Stimulated activated naive B cell treated with anti-CD40 and anti-IgM and Interleukin-4, amounts not matched to agents 10 μg/mL and 1 μg/mL and 100 μg/mL, for 72 hours (primary cell): ENCODE measurements at places on chromosomes 12 and 14.

DNA sequence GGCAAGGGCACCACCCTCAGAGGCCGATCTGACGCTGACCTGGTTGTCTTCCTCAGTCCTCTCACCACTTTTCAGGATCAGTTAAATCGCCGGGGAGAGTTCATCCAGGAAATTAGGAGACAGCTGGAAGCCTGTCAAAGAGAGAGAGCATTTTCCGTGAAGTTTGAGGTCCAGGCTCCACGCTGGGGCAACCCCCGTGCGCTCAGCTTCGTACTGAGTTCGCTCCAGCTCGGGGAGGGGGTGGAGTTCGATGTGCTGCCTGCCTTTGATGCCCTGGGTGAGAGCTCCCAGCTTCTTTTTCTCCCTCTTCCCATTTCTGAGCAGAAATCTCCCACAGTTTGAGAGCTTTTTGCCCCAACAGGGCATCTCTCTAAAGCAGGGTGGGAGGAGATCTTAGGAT is 1.8 kb downstream of the OAS1 start:
- no peak for DNase-seq

- no peak for DNase-seq
Measured at GRCh38 chr12:105978276-105978675, 160.5 kb downstream of the NUAK1 start.

- no peak for DNase-seq
Measured at GRCh38 chr12:80716696-80717469, at the start of gene MYF5. TSS of gene MYF5 (plus strand) at chr12:80716912. CDS start at chr12:80717064, 152 bp downstream.

- DNase-seq, result no peak
Measured at GRCh38 chr14:103495854-103496253, 26.8 kb downstream of the CKB start.

DNA sequence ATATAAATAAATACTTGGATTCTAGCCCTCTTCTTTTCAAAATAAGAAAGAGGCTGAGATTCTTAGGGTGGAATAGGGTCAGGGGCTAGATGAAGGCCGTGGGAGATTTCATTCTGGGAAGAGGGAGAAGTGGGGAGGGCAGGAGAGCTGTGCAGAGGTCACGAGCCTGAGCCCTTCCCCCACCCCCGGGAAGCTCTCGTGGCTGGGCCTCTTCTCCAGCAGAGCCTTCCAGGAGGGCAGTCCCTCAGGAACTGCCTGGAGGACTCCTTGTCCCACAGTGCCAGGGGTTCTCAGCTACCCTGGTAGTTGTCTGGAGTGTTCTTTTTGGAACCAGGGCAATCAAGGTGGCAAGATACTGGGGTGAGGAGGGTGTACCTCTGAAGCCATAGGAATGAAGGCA is 94.0 kb downstream of the ESR2 start:
- DNase-seq, result no peak

GRCh38 chr12:89348894-89349699 is 3.2 kb downstream of the DUSP6 start:
- DNase-seq, result no peak

- no peak for DNase-seq
Measured at GRCh38 chr14:59695198-59695597, 118.6 kb upstream of the CCDC175 start.

DNA sequence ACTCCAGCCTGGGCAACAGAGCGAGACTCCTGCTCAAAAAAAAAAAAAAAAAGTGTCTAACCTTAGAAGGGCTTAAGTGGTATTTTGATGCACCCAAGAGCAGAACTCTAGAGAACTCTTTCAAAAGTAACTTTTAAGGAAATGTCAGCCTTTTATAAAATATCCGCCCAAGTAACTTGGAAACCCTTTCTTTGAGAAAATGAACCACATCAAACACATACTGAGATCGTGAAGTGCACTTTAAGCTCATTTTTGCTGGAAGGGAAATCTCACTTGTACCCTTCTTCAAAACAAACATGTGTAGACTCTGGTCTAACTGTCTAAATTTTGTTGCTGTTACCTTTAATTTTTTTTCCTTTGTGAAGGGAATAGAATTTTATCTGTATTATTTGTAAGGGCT is 5.5 kb downstream of the C12orf56 start:
- no peak for DNase-seq

- no peak for DNase-seq
Measured at GRCh38 chr12:22539055-22539454, 5.3 kb downstream of the C2CD5 start.

DNA sequence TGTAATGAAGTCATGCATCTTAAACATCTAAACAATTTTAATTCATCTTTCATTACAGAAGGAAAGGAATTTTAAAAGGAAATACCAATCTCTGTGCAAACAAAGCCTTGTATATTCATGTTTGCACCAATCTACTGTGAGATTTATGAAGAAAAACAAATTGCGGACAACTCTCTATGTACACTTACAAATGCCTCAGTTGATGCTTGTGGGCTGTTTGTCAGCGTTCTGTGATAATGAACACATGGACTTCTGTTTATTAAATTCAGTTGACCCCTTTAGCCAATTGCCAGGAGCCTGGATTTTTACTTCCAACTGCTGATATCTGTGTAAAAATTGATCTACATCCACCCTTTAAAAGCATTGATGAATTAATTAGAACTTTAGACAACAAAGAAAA is 5.4 kb downstream of the GPR65 start:
- DNase-seq, result no peak

DNA sequence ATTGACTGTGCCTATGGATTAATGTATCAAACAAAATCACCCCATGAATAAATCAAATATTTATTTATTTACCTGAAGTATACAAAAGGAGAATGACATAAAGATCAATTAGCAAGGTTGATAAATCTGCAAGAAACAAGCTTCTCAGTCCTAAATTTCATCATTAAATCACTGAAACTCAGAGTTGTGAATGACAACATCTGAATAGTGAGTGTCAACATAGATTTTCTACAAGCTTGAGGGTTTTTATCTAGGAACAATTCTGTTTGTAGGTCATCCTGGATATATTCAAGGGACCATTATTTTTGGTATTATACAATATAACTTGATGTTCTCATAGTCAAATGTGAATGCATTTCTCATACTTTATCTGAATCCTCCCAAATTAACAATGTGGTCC is 17.4 kb upstream of the KLRF1 start:
- DNase-seq, result no peak

DNA sequence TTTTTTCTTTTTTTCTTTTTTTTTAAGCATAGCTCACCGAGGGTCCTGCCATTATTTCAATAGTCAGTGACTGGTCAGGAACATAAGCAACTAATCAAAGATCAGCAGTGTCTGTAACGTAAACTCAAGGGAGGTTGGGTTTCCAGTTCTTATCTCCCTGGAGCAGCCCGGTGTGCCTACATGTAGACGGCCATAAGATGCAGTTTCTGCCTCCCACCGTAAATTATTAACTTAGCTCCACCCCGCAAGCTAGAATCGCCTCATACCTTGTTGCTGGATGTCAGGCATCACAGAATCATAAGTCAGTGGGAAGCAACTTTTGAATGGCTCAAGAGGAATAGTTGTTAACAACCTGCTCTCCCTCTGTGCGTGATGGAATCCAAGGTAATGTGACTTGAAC is at the start of gene MYO1H:
Gene MYO1H (plus strand): TSS at position 312 of the 400 bp plus-strand sequence. CDS start 61 bp downstream, at position 373.
- DNase-seq, result no peak

- no peak for DNase-seq
Measured at GRCh38 chr12:91746976-91747375, 398.7 kb downstream of the BTG1 start.

DNA sequence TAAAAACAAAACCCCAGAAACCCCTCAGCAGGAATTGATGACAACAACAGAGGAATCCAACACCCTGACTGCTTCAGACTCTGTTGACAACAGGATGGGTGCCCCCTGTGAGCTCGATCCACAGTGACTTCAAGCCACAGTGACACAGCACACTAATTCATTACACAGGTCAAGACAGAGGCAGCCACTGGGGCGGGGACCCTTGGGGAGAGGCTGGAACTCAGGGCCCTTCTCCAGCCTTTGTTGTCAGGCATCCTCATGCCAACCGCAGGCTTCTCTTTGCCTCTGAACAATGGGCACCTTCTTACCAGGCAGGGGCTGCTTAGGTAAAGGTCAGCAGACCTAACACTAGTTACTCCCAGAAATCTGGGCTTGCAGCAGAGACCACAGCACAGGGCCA is 37.6 kb downstream of the ACADS start:
- no peak for DNase-seq

- DNase-seq, result no peak
Measured at GRCh38 chr12:94851396-94852028, 152.0 kb downstream of the NDUFA12 start.

DNA sequence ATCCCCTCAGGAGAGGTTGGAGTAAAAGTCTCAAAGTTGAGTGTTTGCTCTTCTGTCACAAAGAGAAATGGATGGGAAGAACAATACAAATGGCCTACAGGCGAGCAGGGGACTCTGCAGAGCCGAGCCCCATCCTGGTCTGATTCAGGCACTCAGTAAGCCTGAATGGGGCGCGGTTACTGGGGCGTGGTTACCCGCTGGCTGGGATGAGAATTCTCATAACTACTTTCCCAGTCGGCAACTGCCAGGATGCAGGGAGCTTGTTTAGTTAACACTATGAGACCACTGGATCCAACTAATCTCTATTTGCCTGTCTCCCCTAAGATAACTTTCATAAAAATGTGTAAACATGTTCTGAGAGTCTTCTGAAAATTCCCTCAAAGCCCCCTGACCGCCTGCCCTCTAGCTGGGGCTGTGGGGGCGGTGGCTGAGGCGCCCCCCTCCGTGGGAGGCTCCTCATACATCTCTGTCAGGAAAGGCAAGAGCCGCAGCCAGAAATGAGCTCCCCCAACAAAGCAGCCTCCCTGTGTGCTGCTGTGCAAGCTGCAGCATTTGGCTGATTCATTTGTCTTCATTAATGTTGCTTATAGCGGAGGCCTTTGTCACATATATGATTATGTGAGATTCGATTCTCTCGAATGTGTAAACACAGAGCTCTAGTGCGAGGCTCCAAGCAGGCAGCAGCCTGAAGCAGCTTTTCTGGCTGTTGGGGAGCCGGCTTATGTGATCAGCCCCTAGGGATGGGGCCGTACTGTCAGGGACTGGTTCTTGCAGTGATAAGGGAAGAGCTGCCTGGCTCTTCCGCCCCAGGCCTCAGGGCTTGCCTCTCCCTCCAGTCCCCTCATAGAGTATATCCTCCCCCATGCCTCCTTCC is 126.1 kb upstream of the ARHGAP5 start:
- no peak for DNase-seq

DNA sequence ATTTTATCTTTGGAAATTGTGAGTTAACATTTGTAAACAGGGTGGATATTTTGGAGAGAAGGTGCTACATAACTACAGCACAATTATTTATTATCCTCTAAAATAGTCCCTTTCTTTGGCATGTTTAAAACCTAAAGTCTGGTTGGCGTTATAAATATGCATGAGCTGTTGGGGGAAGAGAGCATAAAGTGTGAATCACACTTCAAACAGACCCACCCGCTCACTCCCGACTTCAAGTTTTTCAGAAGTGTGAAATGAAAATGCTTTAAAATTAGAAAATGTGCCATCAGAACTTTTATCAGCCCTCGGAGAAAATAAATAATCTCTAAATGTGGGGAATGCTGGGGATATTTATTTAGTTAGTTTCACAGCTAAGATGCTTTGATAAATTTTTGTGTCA is 1006.9 kb downstream of the NRXN3 start:
- no peak for DNase-seq

DNA sequence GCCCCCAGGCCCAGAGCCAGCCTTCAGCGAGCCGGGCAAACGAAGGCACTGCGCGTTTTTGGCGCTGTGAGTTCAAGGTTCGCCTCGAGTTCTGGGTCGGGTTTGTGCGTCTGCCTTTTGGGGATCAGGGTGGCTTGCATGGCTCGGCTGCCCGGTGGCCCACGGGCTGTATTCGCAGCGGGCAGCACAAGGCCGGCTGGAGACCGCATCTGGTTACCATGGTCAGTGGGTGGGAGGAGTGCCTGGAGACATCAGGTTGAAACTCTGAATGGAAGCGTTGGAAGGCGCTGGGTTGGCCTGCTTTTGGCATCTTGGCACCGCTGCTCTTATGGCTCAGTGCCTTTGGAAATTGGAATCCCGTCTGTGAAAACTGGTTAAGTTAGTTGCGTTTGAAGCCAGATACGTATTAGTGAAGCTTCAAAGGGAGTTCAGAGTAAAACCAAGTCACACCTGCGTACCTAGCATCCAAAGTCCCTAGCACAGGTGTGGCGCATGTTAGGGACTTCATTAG is 50.9 kb downstream of the SNAPC1 start:
- no peak for DNase-seq

DNA sequence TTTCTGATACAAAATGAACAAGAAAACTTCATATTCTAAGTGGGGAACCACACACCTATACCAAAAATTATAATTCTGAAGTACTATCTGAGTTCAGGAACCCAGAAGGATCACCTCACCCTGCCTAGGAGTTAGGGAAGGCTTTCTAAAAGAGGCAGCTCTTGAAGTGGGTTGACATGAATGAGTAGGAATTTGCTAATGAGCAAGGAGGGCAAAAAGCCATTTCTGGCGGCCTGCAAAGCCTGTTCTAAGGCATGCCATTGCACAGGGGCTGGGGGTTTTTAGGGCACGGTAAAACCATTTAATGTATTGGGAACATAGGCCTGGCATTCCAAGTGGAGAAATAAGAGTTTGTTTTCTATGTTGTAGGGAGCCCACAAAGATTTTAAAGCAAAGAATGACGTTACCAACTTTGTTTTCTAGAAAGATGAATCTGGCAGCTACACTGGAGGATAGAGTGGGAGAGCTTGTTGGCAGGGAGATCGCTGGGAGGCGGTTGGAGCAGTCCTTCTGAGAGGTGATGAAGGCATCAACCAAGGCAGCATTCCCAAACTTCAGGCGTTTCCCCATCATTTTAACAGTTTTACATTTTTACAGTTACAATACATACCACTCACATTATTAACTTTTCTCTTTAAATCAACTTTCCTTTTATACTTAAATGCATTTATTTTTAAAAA is 14.1 kb downstream of the IFT43 start:
- no peak for DNase-seq

DNA sequence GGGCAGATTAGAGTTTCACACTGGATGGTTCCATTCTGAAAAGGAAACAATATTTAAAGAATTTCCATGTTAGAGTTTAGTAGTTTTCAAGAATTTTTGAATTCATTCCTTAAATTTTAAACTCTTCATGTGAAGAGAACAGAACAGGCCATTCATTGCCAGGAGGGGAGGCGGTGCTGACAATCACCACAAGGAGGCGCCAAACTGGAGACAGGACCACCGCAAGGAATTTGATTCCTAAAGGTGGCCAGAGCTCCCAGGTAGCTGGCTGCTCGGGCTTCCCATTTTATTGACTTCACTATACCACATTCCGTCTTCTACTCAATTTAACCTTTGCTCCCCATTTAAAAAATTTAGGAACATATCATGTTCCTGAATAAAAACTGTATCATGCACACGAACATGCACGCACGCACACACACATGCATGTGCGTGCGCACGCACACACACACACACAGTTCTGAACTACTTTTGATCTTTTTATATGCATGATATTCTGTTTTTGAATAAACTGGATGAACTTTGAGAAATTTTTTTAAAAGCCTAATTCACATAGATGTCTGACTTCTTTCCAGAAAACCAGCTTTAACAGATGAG is 101.2 kb downstream of the NELL2 start:
- DNase-seq, result no peak
